ENCODE measurements at places on chromosomes 11 and 22.

- no peak for DNase-seq
Observed at GRCh38 chr11:100978939-100979338, 150.7 kb downstream of the PGR start.

DNA sequence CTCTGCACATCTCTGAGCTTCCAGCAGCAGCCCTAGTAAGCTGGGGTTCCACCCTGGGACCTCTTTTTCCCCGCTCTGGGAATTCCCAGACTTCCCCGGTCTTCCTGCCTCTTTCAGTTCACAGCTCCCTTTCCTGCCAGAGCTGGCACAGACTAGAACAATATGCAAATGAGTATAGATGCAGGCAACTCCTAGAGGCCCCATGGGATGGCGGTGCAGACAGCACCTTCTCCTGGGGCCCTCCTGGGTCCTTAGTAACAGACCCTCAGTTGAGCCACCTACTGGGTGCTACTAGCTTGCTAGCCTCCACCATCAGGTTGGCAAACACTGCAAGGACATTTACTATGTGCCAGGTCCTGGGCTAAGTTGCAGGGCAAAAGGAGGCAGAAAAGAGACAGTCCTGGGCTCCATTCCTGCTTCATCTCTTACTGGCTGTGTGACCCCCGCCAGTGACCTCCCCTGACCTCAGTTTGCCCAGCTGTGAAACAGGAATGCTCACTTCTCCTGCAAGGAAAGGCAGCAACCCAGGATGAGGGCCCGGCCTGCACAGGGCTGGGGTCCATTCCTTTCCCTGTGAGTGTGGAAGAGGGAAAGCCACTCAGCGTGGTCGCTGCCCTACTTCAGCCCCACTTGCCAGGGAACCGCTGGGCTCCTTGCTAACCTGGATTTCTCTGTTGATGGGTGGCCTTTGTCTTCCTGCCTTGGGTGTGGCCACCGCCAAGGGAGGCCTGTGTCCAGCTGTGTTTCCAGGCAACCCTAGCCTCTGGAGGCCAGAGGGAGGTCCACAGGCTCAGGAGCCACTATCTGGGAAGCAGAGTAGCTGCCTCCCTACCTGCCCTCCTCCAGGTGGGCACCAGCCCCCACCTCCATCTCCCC is 7.3 kb downstream of the RELT start:
- DNase-seq, result peak; percentile 84

DNA sequence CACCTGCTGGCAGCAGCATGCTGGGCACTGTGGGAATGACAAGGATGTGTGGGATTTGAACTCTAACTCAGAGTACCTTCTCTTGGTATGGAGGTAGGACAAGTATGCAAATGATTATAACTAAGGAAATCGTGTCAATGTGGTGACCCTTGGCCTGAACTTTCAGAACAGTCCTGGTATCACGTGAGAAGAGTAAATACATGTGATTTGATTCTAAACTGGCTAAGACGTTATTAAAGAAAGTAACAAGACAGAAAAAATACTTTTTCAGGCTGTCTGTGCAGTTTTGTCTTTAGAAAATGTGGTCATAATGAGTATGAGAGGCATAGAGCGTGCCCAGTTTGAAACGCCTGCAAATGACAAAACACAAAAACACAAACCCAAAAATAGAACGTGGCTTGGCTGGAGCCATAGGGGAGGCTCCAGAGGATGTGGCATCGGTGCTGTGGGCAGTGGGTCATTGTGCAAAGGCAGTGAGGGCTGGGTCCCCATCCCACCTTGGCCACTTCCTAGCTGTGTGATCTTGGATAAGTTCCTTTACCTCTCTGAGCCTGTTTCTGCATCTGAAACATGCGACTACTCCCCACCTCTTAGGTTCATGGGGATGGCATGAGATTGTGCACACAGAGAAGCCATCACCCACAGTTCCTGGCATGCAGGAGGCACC is 18.4 kb upstream of the IL2RB start:
- DNase-seq, result no peak

GRCh38 chr11:14789879-14790484 is 102.0 kb downstream of the CYP2R1 start:
- DNase-seq, result peak; percentile 9

- DNase-seq, result no peak
Observed at GRCh38 chr22:42996646-42997365, 18.1 kb downstream of the PACSIN2 start.

DNA sequence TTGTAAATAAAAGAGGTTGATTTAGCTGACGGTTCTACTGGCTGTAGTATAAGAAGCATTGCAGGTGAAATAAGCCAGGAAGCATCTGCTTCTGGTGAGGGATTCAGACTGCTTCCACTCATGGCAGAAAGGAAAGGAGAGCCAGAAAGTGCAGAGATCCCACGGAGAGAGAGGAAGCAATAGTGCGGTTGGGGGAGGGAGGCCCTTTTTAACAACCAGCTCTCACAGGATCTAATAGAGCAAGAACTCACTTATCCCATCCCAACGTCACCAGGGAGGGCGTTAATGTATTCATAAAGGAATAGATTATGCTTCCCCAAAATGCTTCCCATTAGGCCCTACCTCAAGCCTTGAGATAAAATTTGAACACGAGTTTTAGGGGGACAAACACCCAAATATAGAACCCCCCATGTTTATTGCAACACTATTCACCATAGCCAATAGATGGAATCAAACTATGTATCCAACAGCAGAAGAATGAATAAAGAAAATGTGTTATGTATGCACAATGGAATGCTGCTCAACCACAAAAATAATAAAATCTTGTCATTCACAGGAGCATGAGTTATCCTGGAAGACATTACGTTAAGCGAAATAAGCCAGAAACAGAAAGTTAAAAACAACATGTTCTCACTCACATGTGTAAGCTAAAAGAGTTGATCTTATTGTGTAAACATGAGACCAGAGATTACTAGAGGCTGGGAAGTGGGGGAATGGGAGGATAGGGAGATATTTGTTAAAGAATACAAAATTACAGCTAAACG is 908.3 kb upstream of the ANO3 start:
- no peak for DNase-seq

DNA sequence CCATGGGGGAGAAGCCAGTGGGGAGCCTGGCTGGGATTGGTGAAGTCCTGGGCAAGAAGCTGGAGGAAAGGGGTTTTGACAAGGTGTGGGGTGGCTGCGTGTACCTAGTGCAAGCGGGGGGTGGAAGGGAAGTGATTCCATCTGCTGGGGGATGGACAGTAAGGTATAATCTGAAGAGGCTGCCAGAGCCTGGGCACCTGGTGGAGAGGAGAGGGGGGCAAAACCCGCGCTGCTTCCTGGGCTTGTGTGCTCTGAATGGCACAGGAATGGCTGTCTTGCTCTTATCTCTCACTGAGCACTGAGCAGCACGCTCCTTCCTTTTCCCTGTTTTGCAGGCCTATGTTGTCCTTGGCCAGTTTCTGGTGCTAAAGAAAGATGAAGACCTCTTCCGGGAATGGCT is 988 bp downstream of the BANF1 start:
- no peak for DNase-seq

GRCh38 chr11:35812828-35813227 is 131.0 kb upstream of the LDLRAD3 start:
- DNase-seq, result no peak

GRCh38 chr22:30866811-30867271 is 101.7 kb downstream of the MORC2 start:
- no peak for DNase-seq

- no peak for DNase-seq
Observed at GRCh38 chr11:32087597-32087996, 3.3 kb upstream of the RCN1 start.

GRCh38 chr22:25395468-25395867 is 169.0 kb upstream of the GRK3 start:
- no peak for DNase-seq

DNA sequence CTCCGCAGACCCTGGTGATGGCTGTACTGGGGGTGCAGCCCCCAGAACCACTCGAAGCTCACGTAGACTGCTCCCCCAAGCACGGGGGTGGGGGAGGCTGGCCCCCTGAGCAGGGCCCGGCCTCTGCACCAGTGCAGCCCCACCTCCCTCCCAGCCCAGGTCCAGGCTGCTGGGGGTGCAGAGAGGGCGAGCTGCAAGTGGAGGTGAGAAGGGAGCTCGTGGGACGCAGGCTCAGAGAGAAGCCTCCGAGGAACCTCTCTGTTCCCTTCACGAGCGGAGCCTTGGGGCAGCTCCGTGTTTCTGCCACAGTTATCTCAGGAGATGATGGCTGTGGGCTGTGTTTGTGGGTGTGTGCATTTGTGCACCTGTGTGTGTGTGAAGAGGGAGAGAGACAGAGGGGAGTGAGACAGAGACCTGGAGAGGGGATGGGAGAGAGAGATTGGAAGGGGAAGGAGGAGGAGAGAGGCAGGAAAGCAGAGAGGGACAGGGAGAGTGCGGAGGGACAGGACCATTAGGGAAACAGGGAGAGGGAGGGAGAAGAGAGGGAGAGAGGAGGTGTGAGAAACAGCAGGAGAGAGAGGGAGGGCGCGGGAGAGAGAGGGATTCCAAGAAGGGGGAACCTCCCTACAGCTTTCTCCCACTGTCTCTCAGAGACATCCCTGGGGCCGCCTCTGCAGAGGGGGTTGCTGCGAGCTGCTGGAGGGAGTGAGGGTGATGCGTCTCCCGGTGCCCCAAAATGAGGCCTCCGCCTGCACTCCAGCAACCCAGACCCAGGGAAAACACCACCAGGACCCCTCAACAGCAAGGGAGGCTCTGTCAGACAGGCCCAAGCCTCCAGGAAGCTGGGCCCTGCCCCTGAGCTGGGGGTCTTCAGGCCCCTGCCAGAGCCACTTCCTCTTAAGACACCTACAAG is 1488.6 kb downstream of the BRD1 start:
- DNase-seq, result no peak

GRCh38 chr11:85096939-85097338 is 530.2 kb downstream of the DLG2 start:
- DNase-seq, result no peak

DNA sequence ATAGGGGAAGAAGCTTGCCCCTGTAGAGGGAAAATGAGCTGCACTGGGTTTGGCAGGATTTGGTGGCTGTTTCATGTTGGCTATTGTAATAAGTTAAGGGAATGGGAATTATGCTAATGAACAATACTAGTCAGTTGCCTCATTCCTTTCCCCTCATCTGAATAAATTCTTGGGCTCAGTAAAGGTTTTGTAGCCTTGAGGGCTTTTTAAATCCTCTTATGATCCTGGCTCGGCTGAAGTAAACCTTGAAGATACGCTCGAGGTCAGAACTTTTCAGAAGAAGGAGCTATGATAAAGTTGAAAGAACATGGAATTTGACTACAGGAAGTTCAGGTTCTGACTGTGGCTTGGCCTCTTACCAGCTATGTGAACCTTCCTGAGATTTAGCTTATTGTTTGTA is 448.7 kb downstream of the RAB38 start:
- no peak for DNase-seq

- DNase-seq, result no peak
Observed at GRCh38 chr22:40478338-40479125, 108.1 kb downstream of the SGSM3 start.

DNA sequence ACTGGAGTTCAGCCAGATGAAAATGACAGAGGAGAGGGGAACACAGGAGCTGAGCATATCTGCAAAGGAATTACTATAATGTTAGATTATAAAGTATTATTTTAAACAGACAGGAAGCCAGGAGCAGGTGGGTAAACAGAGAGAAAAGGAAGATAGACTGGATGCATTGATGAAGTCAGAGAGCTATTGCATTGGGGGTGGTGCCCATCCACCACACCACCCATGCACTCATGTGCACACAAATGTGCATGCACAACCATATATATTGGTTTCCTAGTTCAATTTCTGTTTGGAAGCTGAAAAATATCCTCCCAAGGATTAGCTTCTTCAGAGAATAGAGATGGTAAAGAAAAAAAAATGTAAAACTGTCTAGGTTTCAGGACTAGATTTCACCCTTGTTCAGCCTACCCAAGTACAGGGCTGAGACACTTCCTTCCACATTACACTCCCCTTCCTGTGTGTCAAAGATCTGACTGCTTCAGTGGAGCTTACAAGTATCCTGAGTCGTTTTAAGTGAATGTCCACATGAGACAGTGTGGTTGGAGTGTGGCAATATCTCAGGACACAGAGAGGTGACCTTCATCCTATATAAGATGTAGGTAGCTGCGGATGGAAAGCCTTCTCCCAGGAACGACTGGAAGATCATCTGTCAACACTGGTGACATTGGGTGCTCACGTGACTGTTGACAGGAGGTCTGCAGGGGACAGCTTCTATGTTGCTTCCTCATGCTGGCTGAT is 12.2 kb upstream of the SMPD1 start:
- no peak for DNase-seq

DNA sequence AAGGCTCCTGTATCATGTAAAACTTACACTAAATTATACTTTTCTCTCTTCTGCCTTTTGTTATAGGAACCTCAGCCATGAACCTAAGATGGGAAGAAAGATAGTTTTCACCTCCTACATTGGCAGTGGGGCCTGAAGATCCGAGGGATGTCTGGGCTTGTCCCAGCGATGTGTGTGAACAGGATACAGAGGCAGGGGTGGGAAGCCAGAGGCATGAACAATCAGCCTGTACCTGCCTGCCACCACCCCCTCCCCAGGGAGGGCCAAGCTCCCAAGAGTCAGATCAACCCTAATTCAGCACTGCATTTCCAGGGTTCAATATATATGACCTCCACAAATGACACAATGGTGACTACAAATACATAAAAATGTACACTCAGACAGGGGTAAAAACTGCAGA is 9.4 kb downstream of the KIAA0930 start:
- no peak for DNase-seq

DNA sequence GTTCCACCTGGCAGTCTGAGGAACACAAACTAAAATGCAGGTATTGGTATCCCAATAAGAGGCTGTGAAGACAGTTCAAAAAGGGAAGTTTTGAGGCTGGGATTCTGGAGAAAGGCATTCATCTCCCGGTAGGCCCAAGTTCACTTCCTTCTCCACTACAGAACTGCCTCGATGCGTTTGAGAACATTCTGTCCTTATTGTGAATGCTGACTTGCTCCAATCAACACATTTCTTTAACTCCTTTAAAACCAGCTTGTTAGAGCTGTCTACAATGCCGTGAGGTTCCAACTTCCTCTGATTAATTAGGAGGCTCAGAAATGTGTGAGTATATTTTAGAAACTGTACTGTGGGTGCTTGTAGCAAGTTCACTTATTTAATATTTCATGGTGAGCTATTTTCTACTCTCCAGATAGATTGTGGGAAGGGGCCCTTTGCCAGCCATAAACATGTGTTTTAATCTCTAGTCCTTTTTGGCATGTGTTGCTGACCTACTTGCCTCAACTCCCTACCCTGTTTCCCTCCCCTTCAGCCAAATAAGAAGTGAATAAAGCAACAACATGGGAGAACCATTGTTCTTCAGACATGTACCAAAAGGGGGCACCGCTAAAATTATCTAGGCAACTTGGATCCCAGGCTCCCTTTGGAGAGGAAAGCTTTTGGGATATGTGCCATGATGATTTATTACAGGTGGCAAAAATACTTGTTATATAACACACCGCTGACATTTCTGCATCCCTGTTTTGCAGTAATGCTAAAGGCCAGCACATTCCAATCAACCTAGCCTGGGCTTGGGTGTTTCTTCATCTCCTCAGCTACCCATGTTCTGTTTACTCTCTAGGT is 245.6 kb downstream of the BLID start:
- no peak for DNase-seq

GRCh38 chr11:75152651-75153427 is 1.9 kb downstream of the SLCO2B1 start:
- DNase-seq, result no peak

GRCh38 chr11:123519797-123520193 is 89.7 kb downstream of the GRAMD1B start:
- DNase-seq, result no peak

- no peak for DNase-seq
Observed at GRCh38 chr11:77668760-77669159, 31.2 kb upstream of the CLNS1A start.

GRCh38 chr22:29480512-29481264 is 670 bp downstream of the NEFH start:
- peak; percentile 78 for DNase-seq
